ENCODE measurements at places on chromosomes 12 and 14. TPM values are rescaled to one million over a fixed set of nuclear protein-coding genes. Genes with fewer than 3 reads are reported as not detected.

Gene ARHGEF25
- 1.7 TPM for total RNA-seq

DNA sequence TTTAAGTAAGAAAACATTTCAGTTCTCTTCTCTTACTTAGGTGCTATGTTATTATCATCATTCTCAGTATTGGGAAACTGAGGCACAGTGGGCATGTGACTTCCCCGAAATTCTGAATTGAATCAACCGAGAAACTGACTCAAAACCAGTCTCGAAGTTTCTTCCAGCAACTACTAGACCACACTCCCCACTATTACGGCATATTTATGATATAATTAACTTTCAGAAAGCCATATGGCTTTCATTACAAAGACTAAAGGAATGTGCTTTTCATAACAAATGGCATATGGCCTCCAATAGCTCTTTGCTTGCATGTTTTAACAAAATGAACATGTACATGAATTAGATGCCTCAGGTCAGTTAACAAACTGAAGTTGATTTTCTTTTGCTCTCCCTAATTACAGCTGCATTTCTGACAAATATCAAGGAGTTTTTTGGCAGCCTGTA is 182.9 kb upstream of the SLC38A2 start:
- no peak for DNase-seq

DNA sequence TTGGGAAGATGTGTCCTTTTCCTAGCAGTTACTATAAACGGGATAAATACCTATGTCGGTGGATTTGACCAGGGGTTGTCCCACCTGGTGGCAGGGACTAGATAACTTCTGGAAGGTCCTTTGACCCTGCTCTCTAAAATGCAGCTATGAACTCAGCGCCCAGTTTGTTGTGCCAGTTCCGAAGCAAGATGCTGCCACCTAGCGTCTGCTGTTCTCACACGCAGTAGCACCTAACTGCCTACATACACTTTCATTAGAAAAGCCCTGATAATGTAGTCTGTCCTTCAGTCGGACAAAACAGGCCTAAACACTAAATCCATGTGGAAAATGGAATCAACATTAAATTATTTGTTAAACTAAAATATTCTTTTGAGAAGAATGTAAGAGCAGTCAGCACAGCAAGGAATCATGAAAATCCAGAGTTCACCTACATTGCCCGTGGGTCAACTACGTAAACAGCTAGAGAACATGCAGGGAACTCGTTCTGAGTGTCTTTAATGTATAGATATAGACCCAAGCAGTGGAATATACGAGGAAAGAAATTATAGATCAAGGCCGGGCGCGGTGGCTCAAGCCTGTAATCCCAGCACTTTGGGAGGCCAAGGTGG is 51.1 kb upstream of the CRACR2A start:
- peak; percentile 90 for DNase-seq

DNA sequence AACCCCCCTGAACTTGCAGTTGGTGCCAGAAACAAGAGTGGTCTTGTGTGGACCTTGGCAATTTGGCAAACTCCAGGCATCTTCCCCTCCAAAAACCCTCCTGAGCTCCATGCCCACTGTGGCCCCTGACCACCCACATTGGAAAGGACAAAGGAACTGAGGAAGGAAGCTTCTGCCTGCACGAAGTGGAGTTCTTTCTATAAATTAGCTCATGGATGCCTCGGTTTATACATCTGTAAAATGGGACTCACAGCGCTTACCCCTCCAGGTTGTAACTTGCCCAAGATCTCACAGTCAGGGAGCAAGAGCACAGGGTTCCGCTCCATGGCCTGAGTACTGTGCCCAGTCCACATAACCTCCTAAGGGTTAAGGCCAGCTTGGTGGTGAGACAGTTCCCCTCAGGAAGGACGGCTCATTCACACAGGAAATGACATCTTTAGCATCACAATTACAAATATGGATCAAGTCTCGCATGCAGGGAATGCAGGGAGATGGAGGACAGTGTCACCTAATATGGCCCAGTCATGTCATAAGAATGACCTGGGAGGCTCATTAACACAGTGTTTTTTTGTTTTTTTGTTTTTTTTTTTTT is 66.6 kb downstream of the CLMN start:
- no peak for DNase-seq

DNA sequence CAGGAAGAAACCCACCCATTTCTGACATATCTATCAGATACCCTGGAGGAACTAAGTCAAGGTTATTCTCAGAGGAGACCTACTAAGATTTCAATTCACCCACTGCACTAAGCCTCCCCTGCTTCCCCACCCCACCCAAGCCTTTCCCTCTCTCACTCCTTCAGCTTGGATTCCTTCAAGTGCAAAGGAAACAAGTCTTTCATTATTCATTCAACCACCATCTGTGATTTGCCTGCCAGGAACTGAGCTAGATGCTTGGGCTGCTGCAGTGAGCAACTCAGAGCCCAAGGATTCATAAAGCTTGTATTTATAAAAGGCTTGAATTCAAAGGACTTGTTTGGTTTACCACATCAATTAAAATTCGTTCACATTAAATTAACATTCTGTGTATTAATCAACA is 161.3 kb downstream of the GXYLT1 start:
- no peak for DNase-seq

DNA sequence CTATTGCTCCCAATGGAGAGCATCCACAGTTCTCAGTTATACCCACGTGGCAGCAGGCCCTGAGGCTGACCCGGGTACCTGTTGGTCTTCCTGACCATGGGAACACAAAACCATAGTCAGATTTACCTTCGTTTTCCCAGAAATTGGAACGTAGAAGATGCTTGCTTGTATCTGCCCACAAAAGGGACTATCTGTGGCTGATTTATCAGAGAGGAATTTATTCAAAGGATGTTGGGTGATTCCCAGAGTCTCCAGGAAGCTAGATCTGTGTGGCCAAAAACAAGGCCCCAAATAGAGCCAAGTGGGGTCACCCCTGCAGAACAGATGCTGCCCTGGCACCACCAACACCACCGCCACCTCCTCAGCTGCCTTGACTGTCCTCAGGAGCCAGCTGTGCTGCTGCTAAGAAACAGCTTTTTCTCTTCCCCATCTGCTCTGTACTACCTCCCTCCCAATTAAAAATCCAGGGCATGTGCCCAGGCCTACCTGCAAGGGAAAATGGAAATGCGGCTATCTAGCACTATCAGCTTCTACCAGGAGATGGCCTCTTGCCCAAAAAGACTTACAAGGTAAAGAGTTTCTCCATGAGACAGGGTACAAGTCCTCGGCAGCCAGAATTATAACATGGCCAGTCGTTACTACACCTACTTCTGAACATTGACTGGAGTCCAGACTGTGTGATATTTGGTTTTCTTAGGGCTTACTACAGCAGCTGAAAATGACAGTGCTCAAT is 128.6 kb upstream of the PLEKHG7 start:
- no peak for DNase-seq

DNA sequence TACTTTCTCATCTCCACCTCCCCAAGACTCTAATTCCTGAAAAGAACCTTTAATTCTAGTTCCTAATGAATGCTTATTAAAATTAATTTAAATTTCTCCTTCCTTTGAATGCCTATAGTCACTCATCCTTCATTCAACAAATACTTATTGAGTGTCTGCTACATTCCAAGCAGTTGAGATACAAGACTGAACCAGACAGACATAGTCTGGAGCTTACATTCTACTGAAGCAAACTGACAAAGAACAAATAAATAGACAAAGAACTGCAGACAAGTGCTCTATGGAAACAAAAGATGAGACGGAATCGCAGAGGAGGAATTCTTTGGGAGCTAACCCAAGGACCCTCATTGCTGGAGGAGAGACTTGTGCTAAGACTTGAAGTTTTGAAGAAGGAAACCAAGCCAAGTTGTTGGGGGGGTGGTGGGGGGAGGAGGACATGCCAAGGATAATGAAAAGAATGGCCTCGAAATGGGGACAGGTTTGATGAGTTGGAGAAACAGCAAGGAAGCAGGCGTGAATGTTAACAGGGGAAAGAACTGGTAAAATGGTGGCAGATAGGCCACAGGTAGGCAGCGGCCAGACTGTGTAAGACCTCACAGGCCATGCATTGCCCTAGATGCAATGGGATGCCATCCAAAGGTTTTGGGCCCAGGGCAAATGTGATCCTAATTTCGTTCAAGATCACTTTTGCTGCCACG is 9.7 kb upstream of the TDG start:
- no peak for DNase-seq

Data from activated CD4-positive, alpha-beta T cell treated with anti-CD3 and anti-CD28 coated beads, Interleukin-2, amount 10 ng/mL, durations not matched to agents 24 days and 14 days (primary cell).